ENCODE measurements at places on chromosomes 12 and 14. TPM values are rescaled to one million over a fixed set of nuclear protein-coding genes. Genes with fewer than 3 reads are reported as not detected.
A peak's percentile ranks its signal among the peaks of the same experiment; 100 is the strongest.

The CHPT1 gene
- 3.4 TPM for total RNA-seq

The RNASE3 gene
- not detected for total RNA-seq

The TEX52 gene
- not detected for total RNA-seq

The LALBA gene
- total RNA-seq: not detected

The TMPRSS12 gene
- total RNA-seq: not detected

The SIX1 gene
- total RNA-seq: not detected

The HIGD1C gene
- total RNA-seq: not detected

- peak overlapping the region; percentile 10 for H3K4me3 ChIP-seq
- H3K36me3 ChIP-seq: peaks cover 19% of the 10 kb centered on the region
- H3K27ac ChIP-seq: no peak overlapping the region
- H3K4me1 ChIP-seq: peaks cover 7% of the 10 kb centered on the region
- no peak for ATAC-seq
- H3K27me3 ChIP-seq: peaks cover 73% of the 10 kb centered on the region
Measured at GRCh38 chr14:56809270-56810146, 771 bp downstream of the OTX2 start.

DNA sequence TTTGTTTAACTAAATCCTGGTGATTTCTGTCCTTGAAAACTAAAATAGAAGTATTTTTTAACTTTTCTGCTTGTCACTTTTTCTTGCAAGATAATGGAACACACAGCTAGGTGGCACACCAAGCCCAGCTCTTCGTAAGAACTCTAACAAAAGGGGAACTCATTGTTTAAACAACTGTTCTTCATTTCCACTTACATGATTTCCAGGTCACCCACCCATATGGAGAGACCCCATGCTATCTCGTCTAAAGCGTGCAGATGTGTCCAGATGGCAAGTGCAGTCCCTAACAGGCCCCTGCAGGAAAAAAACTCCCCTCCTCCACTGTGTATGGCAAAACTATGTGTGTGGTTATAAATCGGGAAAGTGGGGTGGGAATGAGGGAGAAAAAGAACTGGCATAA, 43.3 kb upstream of the NT5DC3 start:
- no peak for ATAC-seq
- H3K36me3 ChIP-seq: no peaks in the 10 kb centered on the region
- H3K4me3 ChIP-seq: no peak overlapping the region
- peak overlapping the region; percentile 24 for H3K27ac ChIP-seq
- peaks cover 16% of the 10 kb centered on the region for H3K4me1 ChIP-seq
- H3K27me3 ChIP-seq: no peaks in the 10 kb centered on the region

- H3K27me3 ChIP-seq: no peaks in the 10 kb centered on the region
- H3K36me3 ChIP-seq: no peaks in the 10 kb centered on the region
- H3K4me3 ChIP-seq: no peak overlapping the region
- H3K4me1 ChIP-seq: peaks cover 5% of the 10 kb centered on the region
Measured at GRCh38 chr12:51225771-51226170, 7.9 kb upstream of the POU6F1 start.

- no peak overlapping the region for H3K4me3 ChIP-seq
- no peak for ATAC-seq
- no peaks in the 10 kb centered on the region for H3K4me1 ChIP-seq
- no peak overlapping the region for H3K27ac ChIP-seq
Measured at GRCh38 chr12:45504316-45505010, 225.0 kb upstream of the ARID2 start.

DNA sequence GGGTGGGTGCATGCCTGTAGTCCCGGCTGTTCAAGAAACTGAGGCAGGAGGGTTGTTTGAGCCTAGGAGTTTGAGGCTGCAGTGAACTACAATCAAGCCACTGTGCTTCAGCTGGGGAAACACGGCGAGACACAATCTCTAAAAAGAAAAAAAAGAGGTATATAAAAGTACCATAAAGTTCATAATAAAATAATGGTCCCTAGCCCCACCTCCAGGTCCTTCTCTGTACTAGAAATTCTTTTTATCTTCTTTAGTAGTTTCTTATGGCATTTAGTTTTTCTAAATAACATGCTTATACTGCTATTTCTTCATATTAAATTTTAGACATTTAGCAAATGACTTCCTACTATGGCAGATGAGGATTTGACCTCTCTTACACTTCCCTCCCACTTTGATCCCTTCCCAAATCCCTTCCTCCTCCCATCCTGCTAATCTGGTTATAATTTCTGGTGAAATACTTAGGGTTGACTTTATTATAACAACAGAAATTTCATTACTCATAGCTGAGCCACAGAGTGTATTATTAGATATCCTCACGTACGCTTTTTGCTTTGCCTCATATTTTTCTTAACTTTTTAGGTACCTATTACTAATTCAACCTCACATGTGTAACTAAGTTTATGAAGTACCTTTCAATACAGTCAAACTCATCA, 94.7 kb downstream of the SLC41A2 start:
- H3K4me3 ChIP-seq: no peak overlapping the region
- no peaks in the 10 kb centered on the region for H3K36me3 ChIP-seq
- no peak overlapping the region for H3K27ac ChIP-seq

- H3K4me1 ChIP-seq: no peaks in the 10 kb centered on the region
- H3K36me3 ChIP-seq: no peaks in the 10 kb centered on the region
- no peak overlapping the region for H3K4me3 ChIP-seq
Measured at GRCh38 chr12:127925971-127926370, 341.0 kb upstream of the TMEM132C start.

- peaks cover 43% of the 10 kb centered on the region for H3K36me3 ChIP-seq
- no peak overlapping the region for H3K27ac ChIP-seq
- ATAC-seq: no peak
- no peak overlapping the region for H3K4me3 ChIP-seq
- no peaks in the 10 kb centered on the region for H3K27me3 ChIP-seq
Measured at GRCh38 chr14:20278414-20278813, 27.3 kb downstream of the TTC5 start.

- ATAC-seq: no peak
- no peaks in the 10 kb centered on the region for H3K27me3 ChIP-seq
- H3K27ac ChIP-seq: no peak overlapping the region
- peaks cover 12% of the 10 kb centered on the region for H3K36me3 ChIP-seq
- H3K4me1 ChIP-seq: no peaks in the 10 kb centered on the region
Measured at GRCh38 chr12:103819312-103819711, 21.7 kb downstream of the NT5DC3 start.

DNA sequence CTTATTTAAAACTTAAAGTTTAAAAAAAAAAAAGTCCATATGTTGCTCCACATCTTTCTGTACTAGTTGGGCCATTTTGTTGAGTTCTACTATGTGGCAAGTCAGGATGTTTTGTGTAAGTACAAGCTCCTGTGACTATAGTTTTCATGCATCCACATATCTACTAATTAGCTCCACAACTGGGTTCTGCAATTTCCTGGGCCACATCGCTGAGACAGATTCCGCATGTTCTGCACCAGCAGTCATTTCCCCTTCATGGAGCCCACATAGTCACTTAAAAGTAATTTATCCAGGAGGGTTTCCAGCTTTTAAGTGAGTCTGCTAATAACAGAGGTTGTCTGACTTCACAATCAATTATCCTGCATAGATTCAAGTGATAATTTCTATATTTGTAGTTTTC, 461.4 kb downstream of the ZFP36L1 start:
- no peaks in the 10 kb centered on the region for H3K36me3 ChIP-seq
- no peak for ATAC-seq
- no peaks in the 10 kb centered on the region for H3K27me3 ChIP-seq
- no peak overlapping the region for H3K27ac ChIP-seq
- H3K4me3 ChIP-seq: no peak overlapping the region
- H3K4me1 ChIP-seq: no peaks in the 10 kb centered on the region

DNA sequence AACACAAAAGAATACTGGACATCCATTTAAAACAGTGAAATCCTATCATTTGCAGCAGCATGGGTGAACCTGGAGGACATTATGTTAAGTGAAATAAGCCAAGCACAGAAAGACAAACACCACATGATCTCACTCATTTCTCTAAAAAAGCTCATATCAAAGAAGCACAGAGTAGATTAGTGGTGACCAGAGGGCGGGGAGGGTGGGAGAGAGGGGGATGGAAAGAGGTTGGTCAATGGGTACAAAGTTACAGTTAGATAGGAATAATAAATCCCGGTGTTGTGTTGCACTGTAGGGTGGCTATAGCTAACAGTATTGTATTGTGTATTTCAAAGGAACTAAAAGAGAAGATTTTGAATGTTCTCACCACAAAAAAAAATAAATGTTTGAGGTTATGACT, 52.4 kb downstream of the DUSP6 start:
- no peaks in the 10 kb centered on the region for H3K27me3 ChIP-seq
- ATAC-seq: no peak
- no peak overlapping the region for H3K4me3 ChIP-seq
- no peaks in the 10 kb centered on the region for H3K4me1 ChIP-seq
- H3K36me3 ChIP-seq: no peaks in the 10 kb centered on the region
